ENCODE measurements at places on chromosomes 2 and 18.

- no peak for DNase-seq
Measured at GRCh38 chr2:1971124-1971523, 226.8 kb upstream of the PXDN start.

- DNase-seq, result no peak
Measured at GRCh38 chr2:20421988-20422370, 24.9 kb upstream of the RHOB start.

- no peak for DNase-seq
Measured at GRCh38 chr18:64668461-64668962, 519.6 kb upstream of the LINC00305 start.

- no peak for DNase-seq
Measured at GRCh38 chr2:18804536-18804935, 215.2 kb upstream of the NT5C1B start.

DNA sequence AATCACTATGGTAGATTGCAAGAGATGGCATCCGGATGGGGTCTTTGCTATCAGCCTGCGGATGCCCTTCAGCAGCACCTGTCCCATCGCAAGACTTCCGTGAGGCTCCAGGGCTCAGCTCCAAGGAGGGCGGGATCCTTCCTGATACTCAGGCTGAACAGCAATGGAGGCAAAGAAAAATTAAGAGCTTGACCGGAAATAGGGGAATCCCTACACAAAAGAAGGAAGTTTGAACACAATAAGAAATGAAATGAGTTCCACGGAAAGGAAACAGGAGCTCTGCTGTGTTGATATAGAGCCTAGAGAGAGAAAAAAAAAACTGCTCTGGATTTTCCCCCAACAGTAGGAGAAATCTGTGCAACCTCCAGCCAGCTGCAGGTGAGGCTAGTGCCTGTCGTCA, 91.9 kb downstream of the ARL4C start:
- no peak for DNase-seq

DNA sequence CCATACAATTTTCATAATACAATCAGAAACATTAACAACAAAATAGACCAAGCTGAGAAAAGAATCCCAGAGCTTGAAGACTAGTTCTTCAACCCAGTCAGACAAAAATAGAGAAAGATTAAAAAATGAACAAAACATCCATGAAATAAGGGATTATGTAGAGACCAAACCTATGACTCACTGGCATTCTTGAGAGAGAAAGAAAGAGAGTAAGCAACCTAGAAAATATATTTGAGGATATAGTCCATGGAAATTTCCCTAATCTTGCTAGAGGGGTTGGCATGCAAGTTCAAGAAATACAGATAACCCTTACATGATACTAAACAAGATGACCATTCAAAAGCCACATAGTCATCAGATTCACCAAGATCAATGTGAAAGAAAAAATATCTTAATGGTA, 281.7 kb downstream of the CCDC85A start:
- DNase-seq, result no peak

DNA sequence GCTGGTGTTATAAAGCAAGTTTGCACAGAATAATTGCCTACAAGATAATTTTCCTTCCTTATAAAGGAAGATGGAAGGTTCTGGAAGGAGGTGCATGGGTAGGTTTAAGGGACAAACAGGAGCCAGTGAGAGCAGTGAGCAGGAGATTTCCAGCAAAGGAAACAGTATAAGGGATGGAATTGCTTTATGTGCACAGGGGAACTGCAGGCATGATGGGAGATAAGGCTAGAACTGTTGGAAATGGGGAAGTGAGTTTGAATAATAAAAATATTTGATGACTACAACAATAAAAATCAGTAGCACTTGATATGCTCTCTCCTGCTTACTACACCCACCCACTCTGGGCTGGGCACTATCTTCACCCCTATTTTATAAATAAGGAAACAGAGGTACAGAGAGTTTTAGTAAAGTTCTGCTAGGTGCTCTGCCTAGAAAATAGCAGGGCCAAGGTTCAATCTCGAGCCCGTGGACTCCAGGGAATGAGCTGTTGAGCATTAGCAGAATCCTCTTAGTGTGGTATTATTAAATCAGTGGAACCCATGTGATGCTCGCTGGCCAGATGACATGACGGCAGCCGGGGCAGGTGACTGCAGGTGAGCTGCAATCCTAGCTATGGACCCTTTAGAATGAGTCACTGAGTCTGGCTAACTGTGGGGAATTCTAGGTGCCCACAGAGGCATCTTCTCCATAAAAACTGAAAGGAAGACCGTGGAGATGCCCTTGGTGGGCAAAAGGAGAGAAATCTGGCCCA, 302.5 kb downstream of the PIEZO2 start:
- no peak for DNase-seq

GRCh38 chr2:109197491-109198418, 68.8 kb downstream of the SH3RF3 start:
- no peak for DNase-seq

GRCh38 chr2:46416739-46417403, 62.5 kb upstream of the TMEM247 start:
- no peak for DNase-seq

GRCh38 chr2:183490489-183490888, 366.2 kb downstream of the NUP35 start:
- DNase-seq, result no peak

DNA sequence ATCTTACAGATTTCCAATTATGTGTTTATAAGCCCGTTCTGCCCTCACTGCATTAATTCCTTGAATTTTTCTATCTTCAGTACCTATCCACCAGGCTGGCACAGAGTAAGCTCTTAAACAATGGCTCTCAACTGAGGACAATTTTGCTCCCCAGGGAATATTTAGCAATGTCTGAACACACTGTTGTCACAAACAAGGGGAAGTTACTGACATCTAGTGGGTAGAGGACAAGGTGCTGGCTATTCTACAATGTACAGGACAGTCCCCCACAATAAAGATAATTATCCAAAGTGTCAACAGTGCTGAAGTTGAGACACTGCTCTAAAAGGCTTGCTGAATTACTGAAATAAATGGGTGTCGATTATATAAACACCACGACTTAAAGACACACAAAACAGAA, 5.0 kb downstream of the NDUFS1 start:
- DNase-seq, result peak; percentile 59

DNA sequence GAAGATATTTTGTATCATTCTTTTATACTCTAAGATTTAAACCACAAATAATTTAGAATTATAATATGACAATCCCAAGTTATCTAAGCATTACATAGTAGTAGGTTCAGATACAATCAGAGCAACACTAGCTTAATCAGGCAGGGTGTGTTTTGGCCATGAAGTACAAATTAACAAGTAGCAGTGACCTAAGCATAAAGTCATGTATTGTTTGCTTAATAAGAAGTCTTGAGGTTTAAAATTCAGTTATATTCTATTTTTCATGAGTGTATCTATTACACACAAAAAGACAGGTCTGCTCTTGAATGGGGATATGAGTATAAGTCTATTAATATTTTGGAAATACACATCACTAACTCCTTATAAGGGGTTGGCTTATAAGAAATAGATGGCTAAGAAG, 39.9 kb downstream of the DYNAP start:
- DNase-seq, result no peak

- no peak for DNase-seq
Measured at GRCh38 chr2:169849710-169850109, 22.5 kb downstream of the UBR3 start.

DNA sequence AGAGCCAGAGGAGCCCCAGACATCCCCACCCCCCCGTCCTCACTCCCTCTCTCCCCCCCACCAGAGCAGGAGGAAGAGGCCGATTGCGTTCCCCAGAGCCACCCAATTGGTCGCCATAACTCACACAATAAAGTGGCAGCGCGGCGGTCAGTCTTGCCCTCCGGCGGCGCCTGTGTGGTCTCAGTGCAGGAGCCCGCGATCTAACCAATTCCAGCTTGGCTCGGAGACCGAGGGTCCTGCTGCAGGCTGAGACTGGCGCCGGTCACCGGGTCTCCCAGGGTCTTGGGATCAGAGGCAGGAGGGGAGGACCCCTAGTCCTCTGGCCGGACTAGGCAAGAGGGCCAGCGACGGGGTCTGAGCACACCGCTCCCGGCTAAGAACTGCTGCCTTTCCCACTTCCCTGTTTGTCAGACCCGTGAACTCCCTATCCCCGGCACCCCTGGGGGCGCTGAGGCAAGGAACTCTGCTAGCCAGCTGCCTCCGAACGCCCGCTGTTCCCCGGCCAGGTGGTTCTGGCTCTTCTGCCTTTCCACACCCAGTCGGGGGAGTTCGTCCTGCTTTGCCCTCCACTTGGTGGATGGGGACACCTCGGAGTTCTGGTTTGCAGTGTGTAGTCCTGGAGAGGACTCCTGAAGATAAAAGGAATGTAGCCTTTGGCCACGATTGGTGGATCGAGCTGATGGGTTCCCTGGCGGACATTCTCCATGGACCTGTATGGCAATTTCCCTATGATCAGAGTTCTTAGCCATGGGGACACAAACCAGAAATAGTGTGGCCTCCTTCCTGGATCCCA, 1.0 kb upstream of the HOXD12 start:
- no peak for DNase-seq

DNA sequence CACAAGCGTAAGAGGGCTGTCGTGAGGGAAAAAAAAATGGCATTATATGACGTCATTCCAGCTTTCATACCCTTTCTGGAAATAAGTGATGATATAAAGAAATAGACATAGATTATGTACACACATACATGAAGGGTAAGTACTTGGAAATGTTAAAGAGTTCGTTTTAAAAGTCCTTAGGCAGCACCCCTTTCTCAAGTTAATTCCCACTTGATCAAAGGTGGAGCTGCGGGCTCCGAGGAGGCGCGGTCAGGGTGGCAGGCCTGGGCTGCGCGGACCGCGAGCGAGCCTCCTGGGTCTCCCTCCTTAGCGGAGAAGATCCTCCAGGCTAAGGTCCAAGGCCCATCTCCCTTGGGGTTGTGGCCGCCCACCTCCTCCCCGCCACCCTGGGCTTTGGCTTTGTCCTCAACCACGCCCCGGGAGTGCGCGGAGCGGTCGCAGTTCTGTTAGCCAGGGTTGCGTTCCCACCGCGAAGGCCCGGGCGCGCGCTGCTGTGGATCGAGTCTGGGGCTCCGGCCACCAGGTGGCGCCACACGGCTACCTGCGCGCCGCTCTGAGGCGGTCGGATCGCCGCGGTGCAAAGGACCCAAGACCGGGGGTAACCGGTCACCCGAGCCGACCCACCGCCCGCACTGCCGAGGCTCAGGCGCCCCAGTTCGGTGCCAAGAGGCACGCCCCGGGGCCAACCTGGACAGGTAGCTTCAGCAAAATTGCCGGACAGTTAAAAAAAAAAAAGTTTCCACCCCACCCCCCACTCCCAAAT, 66.8 kb downstream of the HNRNPLL start:
- peak; percentile 67 for DNase-seq

- no peak for DNase-seq
Measured at GRCh38 chr2:66665124-66665984, 230.4 kb downstream of the MEIS1 start.

- no peak for DNase-seq
Measured at GRCh38 chr2:19811186-19811585, 90.6 kb downstream of the TTC32 start.

DNA sequence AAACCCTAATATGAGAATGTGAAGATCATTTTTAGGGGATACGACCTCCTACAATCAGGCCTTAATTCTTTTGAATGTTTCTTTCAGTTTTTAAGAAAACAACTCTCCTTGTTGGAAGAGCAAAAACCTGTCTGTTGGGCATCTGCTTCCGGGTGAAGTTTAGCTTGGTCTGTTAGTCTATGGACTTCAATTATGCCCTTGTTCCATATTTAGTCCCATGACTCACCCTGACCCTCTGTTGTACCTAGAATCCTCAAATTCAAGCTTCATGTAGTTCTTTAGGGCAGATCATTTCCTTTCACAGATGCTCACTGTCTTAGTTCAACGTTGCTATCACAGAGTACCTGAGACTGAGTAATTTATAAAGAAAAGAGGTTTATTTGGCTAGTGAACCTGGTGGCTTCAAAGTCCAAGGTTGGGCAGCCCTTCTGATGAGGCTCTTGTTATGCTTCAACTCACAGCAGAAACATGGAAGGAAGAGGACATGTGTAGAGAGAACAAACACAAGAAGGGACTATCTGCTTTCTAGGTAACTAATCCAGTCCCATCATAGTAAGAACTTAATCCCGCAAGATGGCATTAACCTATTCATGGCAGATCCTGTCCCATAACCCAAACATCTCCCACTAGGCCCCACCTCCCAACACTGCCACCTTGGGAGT, 82.5 kb upstream of the SERPINE2 start:
- DNase-seq, result no peak

DNA sequence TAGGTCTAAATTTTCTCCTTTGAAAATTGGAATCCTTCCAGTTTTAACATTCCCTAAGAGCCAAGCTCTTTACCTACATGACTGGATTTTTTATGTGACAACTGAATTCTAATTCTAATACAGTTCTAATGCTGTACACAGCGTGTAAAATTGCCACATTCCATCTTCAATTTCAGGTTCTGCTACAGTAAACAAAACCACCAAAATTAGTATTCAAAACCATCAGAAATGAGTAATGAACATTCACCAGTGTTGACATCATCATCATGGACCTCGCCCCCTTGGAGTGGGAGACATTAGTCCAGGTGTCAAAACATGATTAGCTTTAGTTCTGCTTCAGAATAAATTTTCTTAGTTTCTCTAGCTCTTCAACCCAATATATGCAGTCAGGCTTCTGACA, 133.6 kb downstream of the MBD2 start:
- no peak for DNase-seq

- DNase-seq, result no peak
Measured at GRCh38 chr2:143881246-143881645, 638.7 kb downstream of the ZEB2 start.
